Dorsolateral prefrontal cortex (tissue), 122 donors: ENCODE measurements at places on chromosomes 3 and 15.

DNA sequence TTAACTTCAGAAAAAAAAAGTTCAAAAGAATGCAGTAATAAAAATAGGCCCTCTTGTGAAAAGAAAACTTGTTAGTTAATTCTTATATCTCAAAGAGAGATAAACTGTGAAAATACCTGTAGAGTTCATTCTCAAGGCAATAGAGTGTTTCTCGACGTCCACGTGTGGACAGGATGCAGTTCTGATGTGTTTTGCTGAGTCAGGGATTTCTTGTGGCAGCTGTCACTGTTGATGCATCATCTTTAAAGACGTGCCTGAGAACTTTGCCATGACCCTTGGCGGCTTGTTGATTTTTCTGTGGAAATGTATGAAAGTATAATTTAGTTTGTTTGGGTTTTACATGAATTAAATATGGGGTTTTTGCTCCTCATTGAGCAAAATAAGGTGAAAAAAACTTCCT is 702.2 kb downstream of the NLGN1 start:
- no peak for DNase-seq

DNA sequence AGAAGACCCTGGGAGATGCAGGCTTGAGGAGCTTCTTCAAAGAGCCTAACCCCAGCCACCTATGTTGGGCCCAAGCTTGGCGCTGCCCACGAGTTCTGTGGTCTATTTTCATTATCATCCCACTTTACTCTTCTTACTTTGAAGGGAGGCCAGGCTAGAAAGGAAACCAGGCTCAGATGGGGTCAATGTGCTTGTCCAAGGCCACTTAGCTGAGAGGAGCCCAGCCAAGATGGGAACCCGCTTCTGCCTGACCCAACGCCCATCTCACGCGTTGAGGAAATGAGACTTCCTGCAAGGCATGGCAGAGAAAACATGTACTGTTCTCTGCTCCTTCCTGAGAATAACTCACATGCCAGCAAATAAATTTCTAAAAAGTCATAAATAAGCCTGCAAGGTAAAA is 486.3 kb upstream of the PROK2 start:
- no peak for DNase-seq

GRCh38 chr3:48984663-48985062 is 5.4 kb upstream of the P4HTM start:
- DNase-seq = no peak

DNA sequence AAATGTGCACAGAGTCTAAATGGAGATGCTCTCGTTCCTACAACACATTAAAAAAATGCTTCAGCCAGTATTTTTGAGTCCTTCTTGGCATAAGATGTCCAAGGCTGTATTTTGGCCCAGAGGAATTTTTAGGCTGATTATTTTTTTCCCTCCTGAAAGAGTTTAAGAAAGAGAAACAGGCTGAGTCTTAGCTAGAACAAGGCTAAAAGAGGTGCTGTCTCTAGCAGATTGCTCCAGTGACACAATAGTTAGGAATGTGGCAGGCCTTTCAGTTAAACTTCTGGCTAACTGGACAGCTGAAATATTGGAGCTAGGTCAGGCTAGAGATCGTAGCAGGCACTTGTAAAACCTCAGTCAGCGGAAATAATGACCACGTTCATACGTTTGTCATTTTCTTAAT is 271.4 kb upstream of the RARB start:
- no peak for DNase-seq

DNA sequence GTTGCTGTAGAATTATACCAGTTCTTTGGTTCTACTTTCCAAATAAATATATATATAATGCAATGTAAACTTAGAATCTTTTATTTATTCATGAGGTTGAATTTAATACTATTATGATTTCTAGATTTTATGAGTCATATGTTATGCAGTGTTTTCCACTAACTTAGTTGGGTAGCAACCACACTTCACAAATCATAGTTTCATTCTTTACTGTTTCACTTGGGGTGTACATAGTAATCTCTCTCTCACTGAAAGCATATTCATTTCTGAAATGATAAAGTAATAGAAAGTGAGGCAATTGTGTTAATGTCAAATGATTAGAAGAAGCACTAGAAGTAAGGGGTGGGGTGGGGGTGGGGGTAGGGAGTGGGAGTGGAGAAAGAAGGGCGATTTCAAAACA is 52.6 kb downstream of the IQCH start:
- no peak for DNase-seq

DNA sequence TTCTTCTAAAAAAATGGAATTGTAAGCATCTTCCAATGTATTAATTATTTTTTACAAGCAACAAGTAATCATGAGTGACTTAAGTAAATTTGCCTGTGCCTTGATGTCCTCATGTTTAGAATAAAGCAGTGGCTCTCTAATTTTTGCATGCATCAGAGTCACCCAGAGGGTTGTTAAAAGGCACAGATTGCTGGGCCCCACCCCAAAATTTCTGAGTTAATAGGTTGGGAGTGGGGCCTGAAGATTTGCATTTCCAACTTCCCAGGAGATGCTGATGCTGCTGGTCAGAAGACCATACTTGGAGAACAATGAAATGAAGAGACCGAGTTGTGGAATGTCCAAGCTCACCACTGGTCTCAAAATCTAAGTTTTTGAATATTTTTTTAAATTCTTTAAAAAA is 70.2 kb downstream of the ARHGAP31 start:
- DNase-seq = no peak

GRCh38 chr3:48306860-48307530 is 26.5 kb downstream of the SPINK8 start:
- no peak for DNase-seq

GRCh38 chr3:116018646-116019045 is 395.3 kb downstream of the GAP43 start:
- DNase-seq = no peak

- no peak for DNase-seq
Observed at GRCh38 chr3:126693921-126694320, 10.1 kb upstream of the CHCHD6 start.

DNA sequence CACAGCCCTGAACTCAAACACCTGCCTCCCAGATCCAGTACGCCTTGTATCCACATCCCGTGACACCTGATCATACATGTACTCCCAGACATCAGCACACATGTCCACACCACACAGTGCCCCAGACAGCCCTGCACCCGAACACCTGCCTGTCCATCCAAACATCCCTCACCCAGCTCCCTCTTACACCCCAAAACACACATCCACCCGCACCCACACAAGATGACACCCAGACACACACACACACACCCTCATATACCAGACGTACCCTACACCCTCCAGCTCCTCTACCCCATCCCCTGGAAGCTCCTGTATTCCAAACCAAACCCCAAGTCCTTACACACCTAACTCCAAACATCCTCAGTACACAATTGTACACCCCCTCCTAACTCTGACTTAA is 735 bp downstream of the CAMK1 start:
- DNase-seq = no peak

DNA sequence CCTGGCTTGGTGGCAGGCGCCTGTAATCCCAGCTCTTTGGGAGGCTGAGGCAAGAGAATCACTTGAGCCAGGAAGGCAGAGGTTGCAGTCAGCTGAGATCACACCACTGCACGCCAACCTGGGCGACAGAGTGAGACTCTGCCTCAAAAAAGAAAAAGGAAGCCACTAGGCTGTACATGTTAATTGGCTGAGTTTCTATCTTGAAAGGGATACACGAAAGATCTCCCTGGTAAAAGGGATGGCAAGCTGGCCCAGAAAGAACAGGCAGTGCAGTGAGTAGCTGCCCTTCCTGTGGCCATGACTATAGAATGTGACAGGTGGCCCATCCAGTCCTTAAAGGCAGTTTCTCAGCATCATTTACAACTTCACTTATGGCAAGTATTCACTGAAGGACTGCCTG is 12.3 kb downstream of the LRIG1 start:
- DNase-seq = no peak

DNA sequence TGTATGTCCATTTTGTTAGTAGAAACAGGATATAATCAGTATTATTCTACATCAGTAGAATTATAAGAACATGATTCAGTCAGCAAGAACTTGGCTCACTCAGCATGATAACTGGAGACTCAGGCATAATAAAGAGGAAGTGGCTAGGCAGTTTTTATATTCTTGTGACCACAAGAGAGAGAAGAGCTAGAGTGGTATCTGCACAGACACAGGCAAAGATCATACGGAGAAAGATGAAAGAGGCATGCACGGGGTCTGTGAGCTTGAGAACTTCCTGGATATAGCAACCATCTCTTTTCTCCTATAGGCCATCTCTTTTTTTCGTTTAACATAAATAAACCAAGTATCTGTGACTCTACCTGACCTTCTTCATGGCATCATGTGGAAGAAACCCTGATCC is 46.8 kb downstream of the MYO5A start:
- no peak for DNase-seq

DNA sequence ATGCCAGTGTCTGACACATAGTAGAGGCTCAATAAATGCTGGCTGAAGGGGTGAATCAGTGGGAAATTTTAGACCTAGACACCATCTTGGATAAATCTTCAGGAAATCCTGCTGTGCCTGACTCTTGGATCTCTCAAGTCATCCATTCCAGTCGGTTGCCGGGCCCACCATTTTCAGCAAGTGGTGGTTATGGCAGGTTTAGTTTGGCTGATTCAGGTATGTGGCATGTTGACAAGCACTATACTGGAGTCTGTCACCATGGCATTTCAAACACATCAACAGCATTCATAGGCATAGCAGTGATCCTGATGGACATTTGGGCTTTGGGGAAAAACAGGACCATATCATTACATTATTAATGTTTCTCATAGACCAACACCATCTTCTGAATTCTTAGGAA is 25.7 kb upstream of the APH1B start:
- DNase-seq = no peak

GRCh38 chr3:33729993-33730392 is 11.9 kb upstream of the CLASP2 start:
- DNase-seq = no peak

GRCh38 chr3:46438831-46439230 is 25.9 kb downstream of the LTF start:
- no peak for DNase-seq

DNA sequence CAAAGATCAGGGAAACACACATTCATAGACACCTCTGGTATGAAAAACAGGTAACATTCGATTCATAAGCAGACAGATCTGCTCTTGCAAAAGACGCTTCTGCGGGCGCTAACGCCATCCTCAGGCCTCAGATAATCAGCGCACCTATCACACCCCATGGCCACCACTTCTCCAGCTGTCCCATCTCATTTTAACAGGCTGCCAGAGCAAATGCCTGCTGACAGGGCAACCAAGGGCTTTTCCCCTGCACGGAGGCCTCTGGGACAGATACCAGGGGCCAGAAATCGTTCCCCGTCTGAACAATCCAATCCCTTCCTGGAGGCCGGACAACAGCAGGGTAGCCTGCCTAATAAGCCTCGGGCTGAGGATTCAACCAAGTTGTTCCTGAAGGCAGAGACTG is 15.2 kb downstream of the ABCC5 start:
- DNase-seq = no peak

GRCh38 chr15:101675796-101676582 is 23.8 kb upstream of the TM2D3 start:
- no peak for DNase-seq

- no peak for DNase-seq
Observed at GRCh38 chr3:98986073-98986472, 84.6 kb upstream of the DCBLD2 start.

DNA sequence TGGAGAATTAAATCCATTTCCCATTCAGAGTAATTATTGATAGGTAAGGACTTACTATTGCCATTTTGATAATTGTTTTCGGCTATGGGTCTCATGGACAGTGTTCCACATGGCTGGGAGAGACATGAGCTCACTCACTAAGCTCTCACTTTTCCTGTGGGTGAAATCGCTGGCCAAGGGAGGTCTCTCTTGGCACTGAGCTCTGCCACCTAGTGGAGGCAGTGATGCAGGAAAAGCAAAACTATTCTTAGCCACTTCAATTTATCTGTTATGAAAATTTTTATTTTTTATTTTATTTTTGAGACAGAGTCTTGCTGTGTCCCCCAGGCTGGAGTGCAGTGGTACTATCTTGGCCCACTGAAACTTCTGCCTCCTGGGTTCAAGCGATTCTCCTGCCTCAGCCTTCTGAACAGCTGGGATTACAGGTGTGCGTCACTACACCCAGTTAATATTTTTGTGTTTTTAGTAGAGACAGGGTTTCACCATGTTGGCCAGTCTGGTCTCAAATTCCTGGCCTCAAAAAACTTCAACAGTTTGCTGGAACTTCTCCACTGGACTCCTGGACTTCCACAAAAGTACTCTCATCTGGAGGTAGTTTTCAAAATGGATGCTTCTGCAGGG is 4.7 kb upstream of the RNF13 start:
- DNase-seq = peak; percentile 75

GRCh38 chr3:42730706-42731420 is 28.3 kb upstream of the HHATL start:
- no peak for DNase-seq

GRCh38 chr3:66076861-66077470 is 38.2 kb upstream of the MAGI1 start:
- no peak for DNase-seq

DNA sequence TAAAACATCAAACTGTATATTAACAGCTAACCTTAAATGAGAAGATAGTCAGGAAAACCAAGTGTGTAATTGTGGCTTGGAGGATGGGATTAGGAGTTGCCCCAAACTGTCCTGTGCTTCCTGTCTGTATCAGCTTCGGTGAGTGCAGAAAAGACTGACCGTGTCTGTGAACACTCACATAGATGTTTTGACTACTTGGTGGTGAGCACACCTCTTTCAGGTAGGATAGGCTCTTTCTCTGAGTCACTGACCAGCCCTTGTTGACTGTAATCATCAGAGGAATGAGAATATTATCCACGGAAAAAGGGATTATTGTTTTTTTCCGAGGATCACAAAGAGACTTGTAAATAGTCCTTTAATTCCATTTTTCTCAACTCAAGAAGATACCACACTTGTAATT is 51.5 kb downstream of the GMNC start:
- DNase-seq = no peak

DNA sequence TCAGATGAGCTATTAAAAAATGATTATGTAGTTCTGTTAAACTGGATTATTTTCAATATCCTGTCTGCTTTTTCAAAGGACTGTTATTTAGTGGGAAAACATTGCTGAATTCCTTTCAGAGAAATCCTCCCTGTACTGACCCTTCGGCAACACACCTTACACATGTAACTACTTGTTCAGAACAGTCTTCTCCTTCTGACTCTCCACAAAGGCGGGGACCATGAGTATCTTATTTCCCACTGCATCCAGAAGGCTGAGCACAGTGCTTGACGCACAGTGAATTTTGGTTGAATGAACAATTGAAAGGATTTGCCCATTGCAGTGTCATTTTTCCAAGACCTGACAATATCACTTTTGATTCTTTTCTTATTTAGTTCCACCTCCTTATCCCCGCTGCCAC is 23.1 kb upstream of the CFAP161 start:
- DNase-seq = no peak
